ENCODE measurements at places on chromosomes 13 and 19. TPM values are rescaled to one million over a fixed set of nuclear protein-coding genes. Genes with fewer than 3 reads are reported as not detected.

- no peak for DNase-seq
Measured at GRCh38 chr13:85590231-85590931, 208.8 kb downstream of the SLITRK6 start.

The TUBB4A gene
- total RNA-seq, result 2.1 TPM

The ZNF730 gene
- not detected for total RNA-seq

- no peak for DNase-seq
Measured at GRCh38 chr19:2248136-2249009, 750 bp upstream of the AMH start.

DNA sequence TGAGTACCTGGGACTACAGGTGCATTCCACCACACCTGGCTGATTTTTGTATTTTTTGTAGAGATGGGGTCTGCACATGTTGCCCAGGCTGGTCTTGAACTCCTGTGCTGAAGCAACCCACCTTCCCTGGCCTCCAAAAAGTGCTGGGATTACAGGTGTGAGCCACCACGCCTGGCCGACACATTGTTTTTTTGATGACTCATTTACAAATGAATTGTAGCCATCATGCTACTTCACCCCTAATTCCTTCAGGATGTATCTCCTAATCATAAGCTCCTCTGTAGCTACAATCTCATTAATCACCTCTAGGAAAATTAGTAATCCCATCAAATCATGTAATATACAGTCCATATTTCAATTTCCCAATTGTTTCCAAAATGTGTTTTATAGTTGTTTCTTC is 17.9 kb downstream of the RELB start:
- no peak for DNase-seq

GRCh38 chr19:42038666-42039065 is 31.3 kb downstream of the GRIK5 start:
- DNase-seq, result no peak

The FCAR gene
- not detected for total RNA-seq

The URAD gene
- not detected for total RNA-seq

DNA sequence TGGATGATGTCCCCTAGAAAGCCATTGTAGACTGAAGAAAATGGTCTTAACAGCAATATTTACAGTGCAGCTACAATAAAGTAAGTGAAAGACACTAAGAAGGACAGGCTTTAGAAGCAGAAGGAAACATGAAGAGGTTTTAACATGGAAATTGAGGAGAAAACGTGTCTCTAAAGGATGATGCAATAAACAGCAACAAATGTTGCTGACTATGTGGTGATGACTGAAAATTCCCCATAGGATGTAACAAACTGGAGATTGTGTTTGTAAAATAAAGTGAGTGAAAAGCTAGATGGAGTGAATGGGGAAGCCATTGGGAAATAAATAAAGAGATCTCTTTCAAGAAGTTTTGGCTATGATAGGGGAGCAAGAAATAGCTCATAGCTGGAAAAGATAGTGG is 186.7 kb upstream of the IPO5 start:
- no peak for DNase-seq

GRCh38 chr19:33752018-33752800 is 44.5 kb upstream of the KCTD15 start:
- no peak for DNase-seq

- DNase-seq, result no peak
Measured at GRCh38 chr19:15551293-15552004, 43.1 kb downstream of the CYP4F22 start.

The IFNL1 gene
- not detected for total RNA-seq

DNA sequence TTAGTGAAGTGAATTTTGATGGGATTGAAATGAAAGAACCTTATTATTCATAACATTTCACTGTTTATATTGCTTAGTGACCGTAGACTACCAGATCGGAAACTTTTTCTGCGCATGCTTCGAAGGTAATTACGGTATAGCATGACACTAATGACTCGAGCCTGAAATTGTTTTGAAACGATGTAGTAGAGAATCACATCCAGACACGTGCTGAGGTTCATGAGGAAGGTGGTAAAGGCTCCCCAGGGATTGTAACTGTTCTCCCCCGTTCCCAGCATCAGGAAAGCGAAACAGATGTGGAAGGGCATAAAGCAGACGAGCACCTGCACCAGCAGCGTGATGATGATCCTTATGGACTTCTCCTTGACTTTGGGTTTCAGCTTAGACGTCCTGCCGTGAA is 3.3 kb downstream of the GPR18 start:
- DNase-seq, result no peak

The CRX gene
- not detected for total RNA-seq

DNA sequence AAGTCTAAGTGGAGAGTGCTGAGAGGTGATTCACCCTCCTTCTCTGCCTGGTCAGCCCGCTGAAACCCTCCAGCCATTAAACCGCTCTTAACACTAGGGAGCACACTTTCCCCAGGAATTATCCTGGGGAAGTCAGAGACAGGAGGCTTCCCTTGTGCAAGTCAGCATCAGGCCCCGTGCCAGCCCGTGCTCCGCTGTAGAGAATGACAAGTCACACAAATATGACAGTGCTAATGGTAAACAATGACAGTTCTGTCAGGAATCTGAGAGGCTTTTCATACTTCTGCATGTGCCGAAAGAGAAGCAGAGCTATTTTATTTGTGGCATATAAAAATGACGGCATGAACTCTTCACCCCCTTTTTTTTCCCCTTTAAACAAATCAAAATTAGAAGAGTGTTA is 816.9 kb upstream of the SLC10A2 start:
- DNase-seq, result peak; percentile 91

DNA sequence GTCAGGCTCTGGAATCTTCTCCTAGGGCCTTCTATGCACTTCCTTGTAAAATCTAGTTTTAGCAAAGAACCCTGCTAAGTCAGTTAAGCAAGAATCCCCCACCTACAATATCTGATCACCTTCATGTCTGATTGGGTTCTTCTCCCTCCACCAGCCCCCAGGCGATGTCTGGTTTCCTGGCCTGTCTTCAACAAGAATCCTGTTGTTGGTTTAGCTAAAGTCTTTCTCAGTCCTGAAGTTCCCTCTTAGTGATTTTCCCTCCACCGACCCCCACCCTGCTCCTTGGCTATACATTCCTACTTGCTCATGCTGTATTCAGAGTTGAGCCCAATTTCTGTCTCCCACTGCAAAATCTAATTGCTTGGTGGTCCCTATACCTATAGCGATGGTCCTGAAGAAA is 35.2 kb upstream of the SLC46A3 start:
- DNase-seq, result no peak

DNA sequence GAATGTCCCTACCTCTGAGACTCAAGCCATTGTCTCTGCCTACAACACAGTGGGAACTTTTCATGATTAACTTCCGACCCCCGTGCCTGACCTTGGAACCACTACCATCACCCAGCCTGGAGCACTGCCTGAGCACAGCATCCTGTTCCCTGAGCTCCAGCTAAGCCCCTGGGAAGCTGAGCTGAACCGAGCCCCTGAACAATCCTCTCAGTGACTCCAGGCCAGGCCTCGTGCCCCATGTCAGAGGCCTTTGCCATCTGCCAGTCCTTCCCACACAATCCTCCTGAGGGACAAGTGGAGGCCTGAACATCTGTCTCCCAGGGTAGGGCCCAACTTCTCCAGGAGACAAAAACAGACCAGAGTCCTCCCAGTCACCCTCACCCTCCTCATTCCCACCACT is 17.5 kb downstream of the CEACAM3 start:
- no peak for DNase-seq

DNA sequence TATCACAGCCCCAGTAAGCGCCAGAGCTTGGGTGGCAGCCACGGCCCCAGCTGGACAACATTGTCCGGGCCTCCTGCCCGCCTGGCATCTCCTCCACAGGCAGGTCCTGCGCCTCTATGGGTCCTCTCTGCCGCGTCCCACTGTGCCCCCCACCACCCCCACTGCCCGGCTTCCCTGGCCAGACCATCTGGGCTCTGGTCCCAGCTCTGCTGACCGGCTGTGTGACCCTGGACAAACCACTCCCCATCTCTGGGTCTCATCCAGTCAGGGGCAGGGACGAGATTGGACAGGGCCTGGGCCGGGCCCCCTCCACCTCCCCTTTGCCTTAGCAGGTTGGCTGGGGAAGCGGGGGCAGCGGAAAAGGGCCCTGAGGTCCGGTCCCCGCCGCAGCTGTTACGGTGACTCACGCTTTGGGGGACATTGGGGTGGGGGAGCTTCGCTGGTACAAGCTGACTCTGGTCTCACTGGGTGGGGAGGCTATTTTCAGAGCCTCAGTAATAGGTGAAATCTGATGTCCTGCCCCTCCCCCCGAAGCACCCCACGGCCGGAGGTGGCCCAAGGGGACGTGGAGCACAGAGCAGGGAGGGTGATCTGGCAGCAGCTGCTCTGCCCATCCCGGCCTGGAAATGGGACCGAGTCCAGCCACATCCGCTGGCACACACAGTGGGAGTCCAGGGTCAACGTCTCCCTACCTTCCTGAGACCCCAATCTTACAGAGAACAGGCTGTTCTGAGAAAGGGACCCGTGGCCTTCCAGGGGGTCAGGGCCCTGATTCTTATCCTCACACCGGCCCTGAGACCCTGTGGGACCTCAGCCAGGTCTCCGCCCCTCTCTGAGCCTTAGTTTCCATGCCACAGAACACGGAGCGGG is 9.1 kb downstream of the NFIC start:
- peak; percentile 90 for DNase-seq
